ENCODE measurements at places on chromosomes 2 and 18.

- no peak for DNase-seq
These were observed 170.1 kb upstream of the KYNU start for GRCh38 chr2:142707318-142707717.

- DNase-seq = no peak
These were observed 150.3 kb downstream of the UBR3 start for GRCh38 chr2:169977530-169977929.

DNA sequence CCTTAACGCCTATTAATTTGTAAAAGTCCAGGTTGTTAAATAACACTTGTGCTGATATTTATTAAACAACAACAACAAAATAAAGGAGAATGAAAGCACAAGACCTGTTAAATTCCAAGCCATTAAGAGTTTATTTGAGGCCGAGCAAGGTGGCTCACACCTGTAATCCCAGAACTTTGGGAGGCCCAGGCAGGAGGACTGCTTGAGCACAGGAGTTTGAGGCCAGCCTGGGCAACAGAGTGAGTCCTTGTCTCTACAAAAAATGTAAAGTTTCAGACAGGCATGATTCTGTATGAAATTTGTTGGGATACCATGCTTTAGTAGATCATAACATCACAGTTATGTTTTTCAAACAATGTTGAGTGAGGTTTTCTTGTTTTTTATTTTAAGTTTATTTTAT is 17.1 kb downstream of the PELI1 start:
- DNase-seq = no peak

DNA sequence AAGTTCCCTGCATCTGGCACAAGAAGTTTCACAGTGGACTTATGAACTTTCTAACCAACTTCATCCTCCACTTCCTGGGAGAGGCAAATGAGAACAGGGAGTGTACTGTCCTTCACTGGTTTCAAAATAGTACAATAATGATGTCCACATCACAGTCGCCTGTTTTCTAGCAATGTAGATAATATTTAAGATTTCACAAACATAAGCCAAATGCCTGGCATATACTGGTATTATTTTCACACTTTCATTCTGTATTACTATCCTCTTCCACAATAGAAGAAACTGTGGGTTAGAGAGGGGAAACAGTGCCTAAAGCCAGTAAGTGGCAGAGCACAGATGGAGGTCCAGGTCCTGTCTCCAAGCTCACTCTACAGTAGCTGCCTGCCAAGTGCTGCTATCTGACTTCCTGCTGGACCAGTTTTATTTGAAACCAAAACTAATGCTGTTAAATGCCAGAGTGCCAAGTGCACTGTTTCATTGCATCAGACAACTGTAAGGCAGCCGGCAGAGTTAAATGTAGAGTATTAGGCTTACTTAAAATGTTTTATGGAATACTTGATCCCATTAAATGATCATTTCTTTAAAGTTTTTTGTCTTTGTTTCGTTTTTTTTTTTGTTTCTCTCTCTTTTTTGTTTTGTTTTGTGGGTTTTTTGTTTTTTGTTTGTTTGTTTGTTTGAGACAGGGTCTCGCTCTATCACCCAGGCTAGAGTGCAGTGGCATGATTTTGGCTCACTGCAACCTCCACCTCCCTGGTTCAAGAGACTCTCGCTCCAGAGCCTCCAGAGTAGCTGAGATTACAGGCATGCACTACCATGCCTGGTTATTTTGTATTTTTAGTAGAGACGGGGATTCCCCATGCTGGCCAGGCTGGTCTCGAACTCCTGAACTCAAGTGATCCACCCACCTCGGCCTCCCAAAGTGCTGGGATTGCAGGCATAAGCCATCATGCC is 15.1 kb downstream of the COBLL1 start:
- no peak for DNase-seq

GRCh38 chr18:50030146-50030545 is 164.8 kb downstream of the MYO5B start:
- DNase-seq = no peak

Measured in amniotic stem cell (primary cell).